ENCODE measurements at places on chromosomes 6 and 20.

- no peak for DNase-seq
These were observed 1.5 kb downstream of the PRRT1 start for GRCh38 chr6:32149932-32150870.

DNA sequence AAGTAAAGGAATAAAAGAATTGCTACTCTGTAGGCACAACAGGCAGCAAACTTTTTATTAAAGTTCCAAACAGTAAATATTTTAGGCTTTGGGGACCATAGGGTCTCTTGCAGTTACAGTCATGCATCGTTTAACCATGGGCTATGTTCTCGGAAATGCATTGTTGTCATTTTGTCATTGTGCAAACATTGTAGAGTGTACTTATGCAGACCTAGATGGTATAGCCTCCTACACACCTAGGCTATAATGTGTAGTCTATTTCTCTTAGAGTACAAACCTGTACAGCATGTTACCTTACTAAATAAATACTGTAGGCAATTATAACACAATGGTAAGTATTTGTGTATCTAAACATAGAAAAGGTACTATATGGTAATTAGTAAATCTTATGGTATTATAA, 54.7 kb downstream of the CDS2 start:
- no peak for DNase-seq

GRCh38 chr6:158402184-158402583, 89.9 kb downstream of the TULP4 start:
- no peak for DNase-seq

- no peak for DNase-seq
These were observed 148.3 kb upstream of the AFDN start for GRCh38 chr6:167678102-167679101.

DNA sequence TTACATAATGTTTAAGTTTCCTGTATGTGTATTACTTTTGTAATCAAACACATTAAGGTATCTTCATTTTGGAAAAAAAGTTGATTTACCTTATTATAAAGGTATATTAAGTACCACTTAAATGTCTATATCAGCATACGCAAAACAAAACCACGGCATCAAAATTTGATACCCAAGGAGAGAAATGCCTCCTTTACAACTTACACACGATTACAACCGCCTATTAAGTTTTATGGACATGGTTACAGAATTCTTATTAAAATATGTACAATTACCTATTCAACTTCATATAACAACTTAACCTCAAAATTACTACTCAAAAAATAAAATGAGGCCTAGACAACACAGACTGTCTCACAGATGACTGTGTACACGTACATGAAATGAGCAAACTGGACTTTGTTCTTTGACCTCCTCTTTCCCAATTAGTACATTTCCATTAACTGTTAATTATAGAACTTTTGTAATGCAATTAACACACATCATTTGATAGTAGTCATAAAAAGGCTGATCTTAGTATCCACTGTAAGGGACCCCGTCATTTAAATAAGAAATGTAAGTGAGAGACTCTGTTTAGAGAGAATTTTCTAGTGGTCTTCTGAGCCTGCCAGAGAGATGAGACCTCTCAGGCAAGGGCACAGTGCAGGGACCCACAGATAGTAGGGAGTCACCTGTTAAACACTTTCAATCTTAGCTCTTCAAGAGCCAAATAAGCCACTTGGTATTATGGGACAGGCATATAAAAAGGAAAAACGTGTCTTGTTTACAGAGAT, 2.5 kb downstream of the DIDO1 start:
- no peak for DNase-seq

DNA sequence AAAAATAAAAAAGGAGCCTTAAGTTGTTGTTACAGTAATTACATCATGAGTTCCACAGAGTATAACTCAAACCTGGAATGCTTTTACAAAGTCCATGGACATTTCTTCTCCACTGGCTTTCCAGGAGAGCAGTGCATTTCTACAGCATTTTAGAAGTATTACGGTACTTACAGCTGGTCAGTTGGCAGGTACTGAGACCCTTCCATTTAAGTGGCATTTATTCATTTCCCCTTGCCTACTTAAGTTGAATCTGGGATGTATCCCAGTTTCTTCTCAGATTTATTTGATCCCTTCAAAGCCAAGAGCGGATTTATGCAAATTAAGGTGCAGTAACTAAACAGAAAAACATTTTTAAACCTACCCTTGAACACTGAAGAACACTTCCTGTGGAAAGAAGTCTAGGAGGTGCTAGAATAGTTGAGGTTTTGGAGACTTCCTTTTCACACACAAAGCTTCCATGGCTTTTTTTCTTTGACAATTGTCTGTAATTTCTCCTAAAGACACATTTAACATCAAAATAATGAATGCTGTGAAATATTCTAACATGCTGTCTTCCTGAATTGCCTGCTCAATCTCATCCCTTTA, 3.4 kb downstream of the PRDM13 start:
- no peak for DNase-seq

GRCh38 chr6:85453490-85453889, 3.6 kb downstream of the NT5E start:
- no peak for DNase-seq

DNA sequence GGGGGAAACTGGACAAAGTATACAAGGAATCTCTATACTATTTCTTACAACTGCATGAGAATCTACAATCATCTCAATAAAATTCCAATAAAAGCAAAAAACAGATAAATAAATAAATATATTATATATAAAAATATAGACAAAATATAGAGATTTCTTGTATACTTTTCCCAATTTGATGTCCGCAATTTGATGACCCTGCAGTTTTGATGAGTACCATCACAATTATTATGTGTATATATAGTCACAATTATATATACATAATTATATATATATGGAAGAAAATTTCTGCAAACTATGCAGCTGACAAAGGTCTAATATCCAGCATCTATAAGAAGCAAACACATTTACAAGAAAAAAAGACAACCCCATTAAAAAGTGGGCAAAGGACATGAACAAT, 169.2 kb upstream of the ATXN1 start:
- no peak for DNase-seq
